ENCODE measurements at places on chromosomes 13 and 19.

GRCh38 chr13:31890946-31891345 is 140.6 kb upstream of the FRY start:
- DNase-seq = no peak

DNA sequence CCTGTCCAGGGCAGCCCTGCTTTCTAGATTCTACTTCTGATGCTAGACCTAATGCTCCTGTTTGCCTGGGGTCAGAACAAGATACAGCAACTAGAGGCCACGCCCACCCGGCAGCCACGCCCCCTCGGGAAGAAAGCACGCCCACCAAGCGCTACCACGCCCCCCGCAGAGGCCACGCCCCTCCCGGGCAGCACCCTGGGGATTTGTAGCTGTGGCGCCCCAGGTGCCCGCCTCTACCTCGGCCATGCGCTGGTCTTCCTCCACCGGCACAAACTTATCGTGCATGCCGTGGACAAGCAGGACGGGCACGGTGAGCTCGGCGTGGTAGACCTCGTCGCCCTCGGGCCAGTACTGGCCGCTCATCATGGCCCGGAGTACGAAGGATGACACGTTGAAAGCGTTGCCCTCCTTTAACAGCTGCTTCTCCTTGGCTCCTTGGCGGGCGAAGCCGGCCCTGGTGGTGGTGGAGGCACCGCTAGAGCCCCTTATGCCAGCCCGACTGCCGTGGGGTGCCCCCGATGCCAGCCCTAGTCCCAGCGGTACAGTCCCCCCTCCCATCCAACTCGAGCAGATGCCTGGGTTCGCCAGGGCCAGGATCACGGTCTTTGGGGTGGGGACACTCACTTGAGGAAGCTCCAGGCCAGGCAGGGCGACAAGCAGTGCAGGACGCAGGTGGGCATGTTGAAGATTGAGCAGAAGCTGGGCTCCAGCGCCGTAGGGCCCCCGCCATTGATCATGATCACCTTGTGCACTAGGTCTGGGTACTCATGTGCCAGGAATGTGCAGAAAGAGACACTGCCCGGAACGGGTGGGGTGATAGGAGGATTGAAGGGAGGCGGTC is 9.0 kb downstream of the ABHD8 start:
- DNase-seq = no peak

DNA sequence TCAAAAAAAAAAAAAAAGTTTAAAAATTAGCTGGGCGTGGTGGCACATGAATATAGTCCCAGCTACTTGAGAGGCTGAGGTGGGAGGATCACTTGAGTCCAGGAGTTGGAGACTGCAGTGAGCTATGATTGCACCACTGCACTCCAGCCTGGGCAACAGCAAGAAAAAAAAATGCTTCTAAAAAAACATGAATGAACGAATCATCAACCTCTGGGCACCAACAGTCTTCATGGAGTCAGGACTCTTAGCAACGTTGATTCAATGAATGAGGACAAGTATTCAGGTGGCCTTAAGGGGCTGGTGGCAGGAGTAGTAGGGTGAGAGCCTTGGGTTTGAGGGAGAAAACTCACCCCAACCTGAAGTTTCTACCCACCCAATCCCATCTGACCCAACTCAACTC is 20.6 kb upstream of the OLFM2 start:
- DNase-seq = no peak

DNA sequence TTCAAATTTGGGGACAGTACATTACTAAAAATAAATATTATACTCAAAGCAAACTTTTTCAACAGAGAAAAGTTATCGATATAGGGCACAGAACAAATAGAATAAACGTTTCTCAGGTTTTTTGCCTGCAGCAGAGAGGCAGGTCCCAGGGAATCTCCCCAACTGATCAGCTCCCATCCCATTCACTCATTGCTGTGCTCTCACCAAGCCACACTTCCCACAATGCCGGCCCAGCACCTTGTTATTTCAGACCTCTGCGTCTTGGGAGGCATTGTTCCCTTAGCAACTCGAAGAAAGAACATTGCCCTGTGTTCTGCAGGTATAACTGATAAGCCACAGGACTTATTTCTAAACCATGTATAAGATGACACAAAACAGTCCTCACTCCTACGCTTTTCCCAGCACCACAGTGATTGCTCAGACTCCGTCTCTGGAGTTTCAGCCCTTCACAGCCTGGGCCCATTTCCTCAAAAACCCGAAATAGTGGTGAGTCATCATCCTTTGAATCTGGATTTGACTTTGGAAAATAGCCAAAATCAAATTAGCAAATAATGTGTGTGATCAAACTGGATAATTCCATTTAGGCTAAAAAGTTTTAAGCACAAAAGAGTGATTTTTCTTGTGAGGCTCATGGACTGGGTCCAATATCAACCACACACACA is 100.4 kb downstream of the DCLK1 start:
- no peak for DNase-seq

DNA sequence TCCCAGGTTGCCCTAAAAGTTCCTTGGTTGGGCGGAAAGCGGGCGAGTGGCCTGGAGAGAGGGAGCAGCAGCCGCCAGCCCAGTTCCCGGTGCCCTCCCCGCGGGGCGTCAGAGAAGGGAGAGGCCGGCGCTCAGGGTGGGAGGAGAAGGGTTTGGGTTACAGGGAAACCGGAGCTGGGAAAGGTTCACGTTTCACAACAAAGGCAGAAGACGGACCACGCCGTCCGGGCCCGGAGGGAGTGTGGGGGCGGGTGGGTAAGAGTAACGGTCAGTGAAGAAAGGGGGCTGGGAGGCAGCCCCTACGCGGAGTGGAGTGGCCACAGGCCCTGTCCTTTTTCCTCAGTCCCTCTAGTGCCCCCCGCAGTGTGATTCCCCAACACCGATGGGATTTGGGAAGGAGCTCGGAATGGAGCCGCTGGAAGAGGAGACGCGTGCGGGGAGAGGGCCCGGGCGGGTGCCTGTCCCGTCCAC is 1.6 kb downstream of the SIX5 start:
- peak; percentile 85 for DNase-seq

DNA sequence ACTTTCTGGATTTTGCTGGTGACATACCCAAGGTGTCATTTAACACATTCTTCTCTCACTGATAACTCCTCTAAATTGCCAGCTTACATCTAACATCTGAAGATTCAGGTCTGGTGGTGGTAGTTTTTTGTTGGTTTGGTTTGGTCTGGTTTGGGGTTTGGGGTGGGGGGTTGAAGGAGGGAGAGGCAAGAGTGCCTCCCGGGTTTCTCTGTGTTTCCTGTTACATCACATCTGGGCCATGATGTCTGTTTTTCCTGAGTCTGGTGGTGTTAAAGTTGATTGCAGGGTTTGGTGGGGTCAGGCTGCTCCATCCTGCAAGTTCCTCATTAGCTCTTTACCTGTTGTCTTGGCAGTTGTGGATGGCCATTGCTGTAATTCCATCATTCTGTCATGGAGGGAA is 155.8 kb upstream of the UBL3 start:
- DNase-seq = no peak

DNA sequence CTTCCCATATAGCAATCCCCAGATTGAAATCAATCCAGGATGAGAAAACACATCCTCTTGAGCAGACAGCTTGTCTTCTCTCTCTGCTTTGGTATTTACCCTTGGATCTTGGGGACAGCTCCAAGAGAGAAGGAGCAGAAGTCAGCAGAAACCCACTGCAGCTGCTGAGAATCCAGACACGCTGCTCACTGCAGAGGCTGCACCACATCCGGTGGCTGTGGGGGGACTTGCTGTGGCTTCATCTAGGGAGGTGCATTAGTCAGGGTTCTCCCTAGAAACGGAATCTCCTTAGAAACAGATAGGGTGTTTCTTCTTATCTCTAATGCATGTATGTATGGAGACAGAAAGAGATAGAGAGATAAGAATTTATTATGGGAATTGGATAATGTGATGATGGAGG is 2.7 kb downstream of the CYP4F12 start:
- no peak for DNase-seq

DNA sequence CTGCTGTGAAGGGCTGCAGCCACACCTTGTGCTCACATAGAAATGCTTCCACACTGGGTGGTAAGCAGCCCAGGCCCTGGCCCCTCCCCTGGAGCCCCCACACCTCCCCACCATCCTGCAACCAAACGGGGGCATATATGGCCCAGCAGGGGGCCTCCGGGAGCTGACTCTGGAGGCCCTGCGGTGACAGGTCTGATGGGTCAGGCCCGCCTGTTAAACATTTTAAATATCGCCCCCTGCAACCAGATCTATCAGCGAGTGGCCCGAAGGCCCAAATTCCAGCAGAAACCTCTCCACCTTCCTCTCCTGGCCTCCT is 48.0 kb upstream of the KATNAL1 start:
- no peak for DNase-seq

- DNase-seq = peak; percentile 89
These were observed 10.6 kb upstream of the ZNF709 start for GRCh38 chr19:12495002-12495802.

DNA sequence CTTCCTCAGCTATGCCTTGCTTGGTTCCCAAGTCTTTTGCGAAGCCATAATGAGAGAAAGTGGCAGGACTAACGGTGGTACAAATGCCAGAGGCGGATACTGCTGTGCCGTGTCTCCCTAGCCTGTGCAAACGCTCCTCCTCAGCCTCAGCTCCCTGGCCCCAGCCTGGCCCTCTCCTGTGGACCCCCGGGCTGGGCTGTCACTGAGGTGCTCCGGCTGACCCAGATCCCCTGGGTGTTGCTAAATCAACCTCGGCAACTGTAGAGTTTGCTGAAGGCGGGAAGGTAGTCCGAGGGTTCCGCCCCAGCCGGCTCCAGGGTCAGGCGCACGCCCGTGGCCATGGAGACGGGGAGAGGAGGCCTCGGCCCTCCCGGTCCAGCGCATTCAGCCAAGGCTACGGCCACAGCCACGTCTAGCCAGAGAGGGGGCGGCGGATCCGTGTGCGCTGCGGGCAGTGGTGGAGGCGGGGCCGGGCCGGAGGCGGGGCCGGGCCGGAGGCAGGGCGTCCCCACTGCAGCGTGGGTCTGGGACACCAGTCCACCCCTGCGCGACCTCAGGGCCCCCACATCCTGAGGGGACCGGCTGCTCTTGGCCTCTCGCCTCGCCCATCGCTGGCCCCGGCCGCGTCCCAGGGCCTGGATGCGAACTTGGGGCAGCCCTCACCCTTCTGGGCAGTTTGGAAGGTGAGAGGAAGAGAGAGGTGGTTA is 16.4 kb upstream of the ZNF492 start:
- DNase-seq = no peak

GRCh38 chr13:32535115-32535514 is 3.5 kb downstream of the N4BP2L2 start:
- no peak for DNase-seq

- no peak for DNase-seq
These were observed 313.1 kb upstream of the MAB21L1 start for GRCh38 chr13:35789335-35790165.

GRCh38 chr13:54687173-54687572 is 1658.6 kb downstream of the OLFM4 start:
- no peak for DNase-seq

DNA sequence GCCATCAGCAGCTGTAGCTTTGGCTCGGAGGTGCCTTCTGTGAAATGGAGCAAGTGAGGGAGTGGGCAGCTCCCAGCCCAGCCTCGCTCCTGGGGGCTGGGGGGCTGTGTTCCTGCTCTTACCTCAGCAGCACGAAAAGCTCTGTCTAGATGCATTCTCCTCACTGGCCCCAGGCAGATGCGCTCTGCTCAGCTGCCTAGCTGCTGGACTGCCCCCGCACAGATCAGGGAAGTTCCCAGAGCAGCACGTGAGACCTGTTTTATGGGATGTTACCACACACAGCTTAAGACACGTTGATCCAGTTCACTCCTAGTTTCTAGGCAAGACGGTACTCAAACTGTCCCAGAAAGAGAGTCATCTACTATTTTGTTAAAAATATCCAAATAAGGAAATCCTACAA is 13.6 kb downstream of the LCP1 start:
- no peak for DNase-seq

DNA sequence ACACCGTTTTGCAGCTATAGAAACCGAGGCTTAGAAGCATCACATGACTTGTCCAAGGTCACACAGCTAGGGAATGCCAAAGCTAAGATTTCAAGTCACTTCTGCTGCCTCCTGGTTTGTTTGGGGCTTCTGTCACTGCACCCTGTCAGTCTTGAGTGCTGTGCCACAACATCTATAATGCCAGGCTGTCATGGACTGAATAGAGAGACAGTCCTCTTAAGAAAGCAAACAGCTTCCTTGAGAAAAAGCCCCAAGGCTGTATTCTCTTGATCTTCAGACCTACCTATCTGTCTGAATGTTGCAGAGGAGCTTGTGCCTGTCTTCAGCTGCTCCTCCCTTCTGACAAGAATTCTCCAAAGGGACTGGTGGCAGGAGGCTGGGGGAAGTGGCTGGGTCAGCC is 81.6 kb downstream of the OLFM4 start:
- no peak for DNase-seq

DNA sequence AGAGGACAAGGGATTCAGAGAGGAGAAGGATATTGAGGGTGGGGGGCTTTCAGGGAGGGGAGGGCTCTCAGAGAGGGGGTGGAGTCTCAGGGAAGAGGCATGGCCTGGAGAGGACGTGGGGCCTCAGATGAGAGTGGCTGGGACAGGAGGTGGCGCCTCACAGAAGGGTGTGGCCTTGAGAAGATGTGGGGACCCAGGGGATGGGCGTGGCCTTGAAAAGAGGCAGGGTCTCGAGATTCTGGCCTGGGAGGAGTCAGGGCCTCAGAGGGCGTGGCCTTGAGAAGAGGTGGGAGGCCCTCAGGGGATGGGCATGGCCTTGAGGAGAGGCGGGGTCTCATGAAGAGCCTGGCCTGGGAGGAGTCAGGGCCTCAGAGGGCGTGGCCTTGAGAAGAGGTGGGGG is 23.7 kb upstream of the TNFSF14 start:
- no peak for DNase-seq

DNA sequence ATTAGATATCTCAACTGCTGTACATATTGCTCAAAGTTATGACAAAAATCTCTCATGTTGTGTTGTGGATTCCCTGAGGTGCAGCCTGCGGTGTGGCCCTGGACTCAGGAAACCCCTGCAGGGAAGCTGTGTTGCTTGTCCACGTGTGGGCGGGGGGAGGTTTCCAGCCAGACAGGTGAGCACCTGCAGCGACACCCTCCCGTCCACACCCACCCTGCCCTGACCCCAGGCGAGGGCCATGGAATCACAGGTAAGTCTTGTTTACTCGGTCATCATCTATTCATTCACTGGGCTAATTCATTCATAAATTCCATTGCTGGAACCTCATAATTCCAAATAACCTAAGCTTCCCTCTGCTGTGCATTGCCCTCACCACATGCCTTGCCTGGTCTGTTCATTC is 14.1 kb downstream of the PLPP2 start:
- no peak for DNase-seq

- no peak for DNase-seq
These were observed 4.0 kb upstream of the KLF16 start for GRCh38 chr19:1867349-1867724.

- DNase-seq = no peak
These were observed 27.3 kb upstream of the GPI start for GRCh38 chr19:34337739-34338138.

Data from right forelimb (tissue), 1 donor.